Activated CD4-positive, alpha-beta T cell treated with anti-CD3 and anti-CD28 coated beads, Interleukin-2, amount 10 ng/mL, durations not matched to agents 24 days and 14 days (primary cell): ENCODE measurements at places on chromosomes 7 and 10. TPM values are rescaled to one million over a fixed set of nuclear protein-coding genes. Genes with fewer than 3 reads are reported as not detected.

DNA sequence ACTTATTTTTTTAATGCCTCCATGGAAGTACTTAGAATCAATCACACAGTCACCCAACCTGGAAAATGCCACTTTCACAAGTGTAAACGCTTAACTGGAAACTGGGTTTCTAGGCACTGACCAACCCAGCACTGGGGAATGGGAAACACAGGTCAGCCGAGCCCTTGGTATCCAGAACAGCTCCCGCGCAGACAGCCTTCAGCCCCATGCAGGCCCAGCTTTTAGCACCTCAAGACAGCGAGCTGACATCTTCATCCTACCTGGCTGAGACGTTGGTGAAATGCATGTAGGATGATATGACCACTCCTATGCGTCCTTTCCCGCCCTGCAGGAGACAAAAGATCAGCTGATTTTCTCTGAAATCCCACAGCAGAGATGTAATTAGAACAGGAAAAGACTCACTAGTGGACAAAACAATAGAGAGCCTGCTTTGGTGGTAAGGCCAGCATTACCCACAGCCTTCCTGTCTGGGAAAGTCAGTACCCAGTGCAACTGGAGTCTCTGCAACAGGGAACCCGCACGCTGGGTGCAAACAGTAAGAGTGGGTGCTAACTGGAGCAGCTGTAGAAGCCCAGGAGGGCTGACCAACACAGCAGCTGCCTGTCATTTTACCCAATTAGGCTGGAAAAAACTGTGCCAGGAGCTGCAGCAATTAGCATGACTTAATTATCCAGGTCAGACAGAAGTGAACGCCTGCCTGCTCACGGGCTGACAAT, 153.7 kb downstream of the TNS3 start:
- DNase-seq, result no peak

- DNase-seq, result no peak
Measured at GRCh38 chr10:104622175-104622574, 18.9 kb upstream of the SORCS3 start.

GRCh38 chr7:13826752-13827151, 162.7 kb downstream of the ETV1 start:
- DNase-seq, result no peak

DNA sequence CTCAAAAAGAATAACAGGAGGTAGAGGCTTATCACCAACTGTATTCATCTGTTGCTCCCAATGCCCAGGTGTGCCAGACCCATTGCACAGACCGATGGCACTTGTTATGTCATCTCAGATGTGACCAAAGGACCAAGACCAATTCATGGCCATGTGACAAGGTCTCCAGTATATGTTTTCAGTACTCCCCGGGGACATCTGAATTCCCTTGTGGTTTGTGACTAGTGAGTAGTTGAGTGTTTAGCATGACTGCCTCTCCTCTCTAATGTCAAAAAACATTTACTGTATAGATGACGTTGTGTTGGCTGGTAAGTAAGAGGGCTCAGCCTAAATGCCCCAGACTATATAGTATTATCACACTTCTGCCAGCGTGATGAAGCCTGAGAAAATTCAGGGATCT, 202.1 kb upstream of the SMIM30 start:
- DNase-seq, result no peak

DNA sequence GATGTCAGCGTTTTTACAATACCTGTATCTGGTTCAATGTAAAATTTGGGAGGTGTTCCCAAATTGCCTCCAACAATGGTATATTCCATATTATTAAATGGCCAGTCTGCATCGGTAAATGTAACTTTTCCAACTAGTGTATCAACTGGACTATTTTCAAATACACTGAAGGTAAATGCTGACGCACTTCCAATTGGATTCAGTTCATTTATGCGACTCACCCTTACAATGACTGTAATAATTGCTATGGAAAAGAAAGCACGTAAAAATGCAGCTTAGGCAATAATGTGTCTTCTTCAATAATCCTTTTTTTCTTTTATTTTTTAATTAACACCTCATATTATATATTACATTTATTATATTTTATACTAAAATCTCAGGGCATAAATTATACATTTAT, 209.1 kb downstream of the HGF start:
- DNase-seq, result no peak

GRCh38 chr10:75074711-75075445, 36.6 kb upstream of the SAMD8 start:
- no peak for DNase-seq

DNA sequence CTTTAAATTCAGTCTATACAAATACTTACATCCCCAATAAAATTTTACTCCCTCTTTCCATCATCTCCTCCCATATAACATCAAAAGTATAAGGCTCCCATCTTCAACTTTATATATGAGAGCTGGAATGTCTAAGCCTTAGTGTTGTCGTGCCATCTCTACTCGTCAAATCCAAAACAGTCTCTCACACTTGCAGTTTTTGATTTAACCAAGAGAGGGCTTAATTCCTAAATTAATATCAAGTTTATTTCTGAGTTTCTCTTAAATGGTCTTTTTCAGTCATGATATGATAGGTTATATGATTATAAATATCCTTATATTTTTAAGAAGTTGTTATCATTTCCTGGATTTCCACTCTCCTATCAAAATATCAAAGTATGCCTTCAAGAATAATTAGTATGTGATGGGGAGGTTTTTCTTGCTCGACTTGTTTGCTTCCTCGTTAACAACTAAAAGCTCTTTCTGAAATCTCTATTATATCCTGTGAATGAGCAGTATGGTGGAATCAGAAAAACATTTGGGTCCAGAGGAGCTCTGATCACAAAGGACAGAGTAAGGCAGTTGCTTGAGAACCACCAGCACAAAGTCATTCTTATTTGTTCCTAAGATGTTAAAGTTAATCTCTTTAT, 12.5 kb upstream of the LIPK start:
- DNase-seq, result no peak

DNA sequence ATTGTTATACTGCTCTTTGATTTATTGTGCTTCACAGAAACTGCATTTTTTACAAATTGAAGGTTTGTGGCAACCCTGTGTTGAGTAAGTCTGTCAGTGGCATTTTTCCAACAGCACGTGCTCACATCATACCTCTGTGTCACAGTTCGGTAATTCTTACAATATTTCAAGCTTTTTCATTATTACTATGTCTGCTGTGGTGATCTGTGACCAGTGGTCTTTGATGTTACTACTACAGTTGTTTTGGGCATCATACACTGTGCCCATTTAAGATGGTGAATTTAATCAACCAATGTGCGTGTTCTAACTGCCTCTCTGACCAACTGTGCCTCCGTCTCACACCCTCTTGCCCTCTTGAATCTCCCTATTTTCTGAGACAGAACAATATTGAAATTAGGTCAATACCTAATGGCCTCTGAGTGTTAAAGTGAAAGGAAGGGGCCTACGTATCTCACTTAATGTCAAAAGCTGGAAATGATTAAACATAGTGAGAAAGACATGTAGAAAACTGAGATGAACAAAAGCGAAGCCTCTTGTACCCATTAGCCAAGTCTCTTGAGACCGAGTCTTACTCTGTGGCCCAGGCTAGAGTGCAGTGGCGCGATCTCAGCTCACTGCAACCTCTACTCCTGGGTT, 20.2 kb upstream of the ASL start:
- DNase-seq, result no peak

DNA sequence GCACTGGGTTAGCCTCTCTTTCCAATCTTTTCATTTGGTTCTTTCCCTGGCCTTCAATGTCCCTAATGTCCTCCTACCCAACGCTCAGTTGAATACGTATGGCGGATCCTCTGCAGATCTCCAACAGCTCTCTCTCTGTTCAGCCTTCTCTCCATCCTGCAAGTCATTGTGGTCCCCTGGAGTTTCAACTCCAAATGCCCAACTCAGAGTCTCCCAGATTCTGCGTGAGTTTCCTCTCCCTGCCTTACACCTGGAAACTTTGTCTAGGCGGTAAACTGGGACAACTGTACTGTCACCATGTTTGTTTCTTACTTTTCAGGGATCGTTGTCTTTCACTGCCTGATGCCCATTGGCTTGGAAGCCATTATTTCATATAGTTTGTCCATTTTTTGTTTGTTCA, 273.1 kb downstream of the TNS3 start:
- DNase-seq, result no peak

GRCh38 chr7:23335136-23335535, 36.0 kb downstream of the MALSU1 start:
- DNase-seq, result peak; percentile 20

GRCh38 chr10:21889477-21890275, 113.9 kb downstream of the DNAJC1 start:
- no peak for DNase-seq

DNA sequence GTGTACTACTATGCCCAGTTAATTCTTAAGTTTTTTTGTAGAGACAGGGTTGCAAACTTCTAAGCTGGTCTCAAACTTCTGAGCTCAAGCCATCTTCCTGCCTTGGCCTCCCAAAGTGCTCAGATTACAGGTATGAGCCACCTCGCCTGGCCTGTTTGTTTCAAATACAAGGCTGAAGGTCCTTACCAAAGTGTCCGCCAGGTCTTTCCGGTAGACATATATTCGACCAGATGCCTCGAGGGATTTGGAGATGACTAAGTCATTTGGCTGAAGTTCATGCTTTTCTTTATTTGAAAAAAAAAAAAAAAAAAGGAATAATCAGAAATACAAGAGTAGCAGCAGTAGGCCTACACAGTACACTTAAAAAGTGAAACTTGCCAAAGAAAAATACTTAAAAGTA, 204.5 kb upstream of the CDCA7L start:
- no peak for DNase-seq

Gene EBLN1
- total RNA-seq, result not detected in 2 replicates

Gene AFAP1L2
- total RNA-seq, result 3.6 and 3.9 TPM in 2 replicates

Gene MAGI2
- total RNA-seq, result 0.12 TPM in 2 replicates

Gene RSBN1L
- 26.3 and 31.3 TPM in 2 replicates for total RNA-seq

Gene UNC5B
- total RNA-seq, result 0.02 and 0.14 TPM in 2 replicates

Gene C1QL3
- total RNA-seq, result 0.21 TPM in 1 of 2 replicates, not detected in the other

Gene GIMAP2
- 28.2 TPM in 2 replicates for total RNA-seq

Gene GPR37
- not detected in 2 replicates for total RNA-seq
